ENCODE measurements at places on chromosomes 7 and 10.

DNA sequence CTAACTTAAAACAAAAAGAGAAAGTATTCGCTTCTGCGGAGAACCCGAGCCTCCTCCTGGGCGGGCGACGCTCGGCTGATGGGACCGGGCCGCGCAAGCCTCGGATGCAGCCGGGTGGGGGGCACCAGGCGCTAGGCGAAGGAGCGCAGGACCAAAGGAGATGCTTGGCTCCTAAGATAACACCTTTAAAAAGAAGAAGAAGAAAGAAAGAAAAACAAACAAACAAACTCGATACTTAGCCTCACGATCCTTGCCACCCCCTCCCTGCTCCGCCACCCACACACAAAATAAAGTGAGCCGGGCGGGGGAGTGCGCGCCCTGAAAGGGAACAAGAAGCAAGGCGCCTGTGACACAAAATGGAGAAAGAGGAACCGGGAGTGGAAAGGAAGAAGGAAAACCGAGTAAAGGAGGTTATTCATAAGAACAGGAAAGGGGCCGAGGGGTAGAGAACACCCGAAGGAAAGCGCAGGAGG lies 34.0 kb upstream of the EBLN1 start:
- peak; percentile 82 for DNase-seq

GRCh38 chr10:102112210-102112817 lies 7.9 kb downstream of the LDB1 start:
- no peak for DNase-seq

DNA sequence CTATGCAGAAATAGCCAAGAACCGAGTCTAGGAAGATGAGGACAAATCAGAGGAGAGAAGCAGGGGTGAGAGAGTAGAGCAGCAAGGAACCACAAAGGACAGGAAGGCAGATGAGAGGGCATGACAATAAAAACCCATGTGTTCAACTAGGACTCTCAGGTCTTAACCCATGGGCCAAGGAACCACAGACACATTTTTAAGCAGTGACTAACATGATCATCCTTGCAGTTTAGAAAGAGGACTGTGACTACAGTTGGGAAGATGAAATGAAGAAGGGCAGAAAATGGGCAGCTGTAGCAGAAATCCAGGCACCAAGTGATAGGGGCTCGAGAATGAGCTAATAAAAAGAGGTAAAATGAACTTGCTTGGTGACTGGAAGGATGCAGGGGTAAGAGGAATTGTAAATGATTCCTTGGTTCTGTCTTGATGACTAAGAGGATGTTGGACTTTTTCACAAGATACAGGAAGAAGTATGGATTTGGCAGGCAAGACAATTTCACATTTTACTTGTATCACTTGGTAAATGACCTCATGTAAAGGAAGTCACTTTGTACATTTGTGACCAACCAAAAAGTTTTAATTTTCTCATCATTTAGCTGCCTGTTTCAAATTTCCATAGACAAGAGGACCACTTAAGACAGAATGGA lies 22.8 kb downstream of the SGMS1 start:
- no peak for DNase-seq

DNA sequence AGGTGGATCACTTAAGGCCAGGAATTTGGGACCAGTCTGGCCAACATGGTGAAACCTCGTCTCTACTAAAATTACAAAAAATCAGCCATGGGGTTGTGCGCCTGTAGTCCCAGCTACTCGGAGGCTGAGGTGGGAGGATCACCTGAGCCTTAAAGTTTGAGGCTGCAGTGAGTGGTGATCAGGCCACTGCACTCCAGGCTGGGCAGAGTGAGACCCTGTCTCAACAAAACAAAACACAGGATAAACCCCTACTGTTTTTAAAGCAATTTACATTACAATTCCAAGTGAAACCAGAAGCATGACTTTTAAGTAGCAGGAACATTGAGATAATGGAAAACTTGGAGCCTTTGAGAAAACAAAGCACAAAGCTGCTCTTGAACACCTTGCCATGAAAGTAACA lies 92.4 kb upstream of the BTBD16 start:
- DNase-seq, result no peak

DNA sequence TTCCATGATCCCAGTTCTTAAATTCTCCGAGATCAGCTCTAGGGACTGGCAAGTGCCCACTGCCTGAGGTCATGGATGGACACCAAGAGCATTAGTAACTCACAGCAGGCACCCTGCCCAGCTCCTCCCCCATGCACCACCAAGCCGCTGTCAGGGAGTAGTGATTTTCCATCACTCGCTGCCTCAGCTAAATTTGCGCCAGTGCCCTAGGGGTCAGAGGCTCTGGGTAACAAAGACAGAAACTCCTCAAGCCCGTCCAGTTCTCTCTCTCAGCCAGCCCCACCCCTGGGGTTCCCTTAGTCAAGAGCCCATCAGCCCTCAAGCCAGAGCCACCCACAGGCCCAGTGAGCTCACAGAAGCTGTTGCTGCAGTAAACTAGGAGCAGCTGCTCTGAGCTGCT lies 30.0 kb downstream of the PAX2 start:
- no peak for DNase-seq

DNA sequence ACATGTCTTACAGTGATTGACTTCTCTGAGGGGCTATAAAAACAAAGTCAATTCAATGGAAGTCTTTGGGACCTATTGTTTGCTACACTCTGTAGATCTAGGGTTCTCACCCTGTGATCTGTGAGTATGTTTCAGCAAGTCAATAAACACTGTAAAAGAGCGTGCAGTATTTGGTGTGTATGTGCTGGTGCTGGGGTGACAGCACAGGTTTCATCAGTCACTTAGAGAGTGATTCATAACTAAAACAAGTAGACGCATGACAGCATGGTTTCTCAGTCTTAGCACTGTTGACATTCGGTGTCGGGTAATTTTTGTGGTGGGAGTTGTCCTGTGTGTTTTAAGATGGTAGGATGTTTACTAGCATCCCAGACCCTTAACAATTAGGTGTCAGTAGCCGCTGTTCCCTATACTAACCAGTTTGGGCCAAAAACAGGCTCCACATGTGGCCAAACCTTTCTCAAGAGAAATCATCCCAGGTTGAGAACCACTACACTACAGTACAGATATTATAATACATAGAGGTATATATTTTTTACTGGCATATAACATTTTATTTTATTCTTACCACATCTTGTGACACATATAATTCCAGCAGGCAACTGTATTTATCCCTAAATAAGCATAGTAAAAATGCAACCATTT lies 411.8 kb downstream of the ARL4A start:
- no peak for DNase-seq

- no peak for DNase-seq
Observed at GRCh38 chr7:92830532-92831110, 5.8 kb downstream of the CDK6 start.

- no peak for DNase-seq
Observed at GRCh38 chr10:88735661-88736060, 24.2 kb upstream of the LIPN start.

Measured in caudate nucleus (tissue), 63 donors.